Omental fat pad (tissue), 4 donors: ENCODE measurements at places on chromosomes 11 and 22.
A peak's percentile ranks its signal among the peaks of the same experiment; 100 is the strongest.

- no peak for DNase-seq
These were observed 16.8 kb upstream of the ZNF280A start for GRCh38 chr22:22536916-22537315.

DNA sequence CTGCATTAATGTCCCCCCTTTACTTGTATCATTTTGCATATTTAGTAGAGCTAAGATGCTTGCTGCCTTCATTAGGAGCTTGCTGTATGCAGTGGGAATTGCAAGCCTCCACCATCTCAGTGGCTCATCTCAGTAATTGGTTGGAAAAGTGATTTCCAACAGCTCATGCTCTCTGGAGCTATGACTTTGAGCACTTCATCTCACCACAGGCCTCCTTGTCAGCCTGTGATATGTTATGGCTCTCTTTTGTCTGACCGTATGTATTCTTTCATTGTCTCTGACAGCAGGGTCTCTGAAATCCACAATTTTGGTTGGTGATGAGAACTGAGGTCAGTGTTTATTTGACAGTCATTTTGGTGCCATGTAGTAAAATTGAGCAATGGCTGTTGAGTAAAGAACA lies 345.1 kb downstream of the FAT3 start:
- no peak for DNase-seq

DNA sequence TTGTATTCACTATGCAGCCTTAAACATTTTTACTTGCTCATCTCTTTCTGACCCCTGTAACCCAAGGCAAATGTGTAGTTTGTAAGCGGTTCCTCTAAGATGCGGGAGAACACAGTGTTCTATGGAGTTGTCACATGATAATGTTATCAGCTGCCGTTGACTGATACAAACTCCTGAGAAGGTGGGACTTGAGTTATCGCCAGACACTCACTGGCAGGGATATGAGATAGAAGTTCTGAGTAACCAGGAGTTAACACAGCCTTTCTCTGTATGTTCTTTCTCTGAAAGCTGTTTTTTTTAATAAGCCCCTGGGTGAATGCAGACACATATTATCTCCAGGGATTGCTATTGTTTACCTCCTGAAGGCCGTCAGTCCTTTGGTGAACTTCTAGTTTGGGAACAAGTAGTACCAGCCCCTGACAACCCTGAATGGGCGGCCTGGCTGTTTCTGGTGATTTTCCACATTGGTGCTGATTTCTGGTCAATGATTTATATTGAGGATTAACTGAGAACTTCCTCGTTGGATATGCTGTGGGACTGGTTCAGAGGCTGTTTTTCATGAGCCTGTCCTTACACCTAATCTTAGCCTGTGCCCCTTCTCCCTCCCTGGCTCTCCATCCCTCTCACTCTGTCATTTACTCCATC lies 155.3 kb upstream of the RASSF10 start:
- DNase-seq, result no peak

- no peak for DNase-seq
These were observed 9.3 kb downstream of the LAYN start for GRCh38 chr11:111549869-111550203.

DNA sequence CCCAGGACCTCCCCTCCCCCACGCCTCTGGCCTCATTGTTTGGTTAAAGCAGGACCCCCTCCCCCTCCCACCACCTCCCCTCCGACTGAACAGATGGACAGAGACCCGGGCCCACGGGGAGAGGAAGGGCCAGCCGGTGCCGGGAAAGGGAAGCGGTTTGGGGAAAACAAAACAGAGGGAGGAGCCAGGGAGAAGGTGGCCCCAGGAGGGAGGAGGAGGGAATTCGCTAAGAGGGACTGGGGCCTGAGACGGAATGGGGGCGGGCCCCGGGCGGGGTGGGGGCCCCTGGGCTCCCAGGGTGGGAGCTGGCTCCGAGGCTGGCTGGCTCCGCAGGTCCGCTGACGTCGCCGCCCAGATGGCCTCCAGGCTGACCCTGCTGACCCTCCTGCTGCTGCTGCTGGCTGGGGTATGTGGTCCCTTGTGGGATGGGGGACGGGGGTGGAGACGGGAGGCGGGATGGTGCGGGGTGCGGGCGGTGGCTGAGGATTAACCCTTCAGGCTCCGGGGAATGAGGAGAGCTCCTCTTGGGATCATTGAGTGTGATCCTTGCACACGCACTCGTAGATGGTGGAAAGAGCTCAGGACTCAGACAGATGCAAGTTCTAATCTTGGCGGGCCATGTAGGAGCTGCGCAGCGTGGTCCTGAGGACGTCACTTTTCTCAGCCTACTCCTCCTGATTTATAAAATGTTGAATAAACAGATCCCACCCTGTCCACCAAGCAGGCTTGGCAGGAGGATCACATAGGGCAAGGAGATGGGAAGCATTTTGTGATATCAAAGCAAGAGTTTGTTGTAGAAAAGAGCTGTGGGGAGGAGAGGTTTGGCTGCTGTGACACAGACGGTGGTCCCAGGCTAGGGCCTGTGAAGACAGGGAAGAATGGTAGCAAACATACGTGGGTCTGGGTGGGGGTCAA lies 688 bp downstream of the SERPING1 start:
- peak; percentile 42 for DNase-seq

- no peak for DNase-seq
These were observed 69.9 kb downstream of the FZD4 start for GRCh38 chr11:86885311-86885710.

DNA sequence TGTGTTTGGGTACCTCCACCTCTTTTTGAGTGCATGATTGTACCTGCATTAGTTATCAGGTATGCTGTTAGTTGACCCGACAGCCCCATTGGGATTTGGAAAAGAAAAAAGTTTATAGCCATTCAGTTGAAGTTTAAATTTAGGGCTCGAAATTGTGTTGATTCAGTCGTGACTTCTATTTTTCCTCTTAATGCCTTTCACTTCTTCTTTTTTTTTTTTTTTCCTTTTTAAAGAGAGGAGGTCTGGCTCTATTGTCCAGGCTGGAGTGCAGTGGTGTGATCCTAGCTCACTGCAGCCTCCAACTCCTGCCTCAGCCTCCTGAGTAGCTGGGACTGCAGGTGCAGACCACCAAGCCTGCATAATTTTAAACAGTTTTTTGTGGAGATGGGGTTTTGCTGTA lies 2.3 kb downstream of the STT3A start:
- no peak for DNase-seq

DNA sequence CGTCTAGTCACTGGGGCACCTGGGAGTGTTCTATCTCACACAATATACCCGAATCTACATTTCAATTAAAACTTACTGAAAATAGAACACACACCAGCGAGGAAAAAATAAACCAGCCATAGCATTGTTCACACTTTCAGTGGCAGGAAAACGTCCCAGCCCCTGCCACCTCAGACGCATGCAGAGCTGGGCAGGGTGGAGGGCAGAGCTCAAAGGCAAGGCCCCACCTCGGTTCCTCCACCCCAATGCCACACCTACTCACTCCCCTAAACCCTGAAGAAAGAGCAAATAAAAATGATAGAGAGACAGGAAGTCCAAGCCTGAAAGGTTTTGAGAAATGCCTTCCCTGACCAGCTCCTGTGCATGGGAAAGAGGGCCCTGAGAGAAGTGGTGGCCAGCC lies 14.8 kb downstream of the B3GNT6 start:
- no peak for DNase-seq

- no peak for DNase-seq
These were observed 133.4 kb downstream of the EHF start for GRCh38 chr11:34754171-34754823.

DNA sequence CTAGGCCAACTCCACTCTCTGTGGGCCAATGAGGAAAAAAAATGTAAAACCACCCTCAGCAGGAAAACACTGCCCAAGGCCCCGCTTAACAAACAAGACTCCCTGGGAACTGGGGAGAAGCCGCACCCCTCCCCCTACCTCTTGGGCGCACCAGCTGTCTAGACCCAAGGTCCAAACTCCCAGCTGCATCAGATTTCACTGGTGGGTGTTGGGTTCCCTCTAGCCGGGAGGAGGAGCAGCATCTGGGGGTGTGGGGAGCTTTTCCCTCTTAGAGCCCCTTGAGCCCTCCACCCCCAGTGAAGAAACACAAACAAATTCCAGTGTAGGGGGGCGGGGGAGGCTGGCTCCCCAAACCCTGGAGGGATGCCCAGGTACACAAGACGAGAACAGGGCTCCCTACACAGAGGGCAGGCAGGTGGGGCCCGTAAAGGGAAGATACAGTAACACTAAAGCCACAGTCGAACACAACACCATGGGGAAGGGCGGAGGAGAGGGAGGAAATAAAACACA lies 64.9 kb downstream of the NECTIN1 start:
- no peak for DNase-seq

DNA sequence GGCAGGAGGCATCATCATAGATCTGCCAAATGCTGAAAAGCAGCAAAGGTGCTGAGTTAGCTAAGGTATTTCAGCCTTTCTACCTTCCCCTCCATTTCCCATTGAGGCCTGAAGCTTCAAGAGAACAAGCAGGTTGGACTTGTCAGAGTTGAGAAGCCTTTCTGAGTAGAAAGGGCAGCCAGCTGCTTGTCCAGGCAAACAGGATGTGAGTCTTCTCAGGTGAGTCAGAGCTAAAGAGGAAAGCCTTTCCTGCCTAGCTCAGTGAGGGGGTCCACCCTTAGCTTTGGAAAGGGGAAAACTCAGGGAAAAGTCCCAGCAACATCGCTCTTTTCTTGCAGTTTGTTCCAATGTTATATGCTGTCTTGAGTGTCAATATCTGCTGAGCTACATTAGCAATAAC lies 13.2 kb upstream of the MPZL2 start:
- DNase-seq, result no peak

GRCh38 chr11:64238999-64239398 lies 1.9 kb upstream of the FKBP2 start:
- DNase-seq, result no peak

- no peak for DNase-seq
These were observed 357.6 kb downstream of the BRD1 start for GRCh38 chr22:49469896-49470740.

DNA sequence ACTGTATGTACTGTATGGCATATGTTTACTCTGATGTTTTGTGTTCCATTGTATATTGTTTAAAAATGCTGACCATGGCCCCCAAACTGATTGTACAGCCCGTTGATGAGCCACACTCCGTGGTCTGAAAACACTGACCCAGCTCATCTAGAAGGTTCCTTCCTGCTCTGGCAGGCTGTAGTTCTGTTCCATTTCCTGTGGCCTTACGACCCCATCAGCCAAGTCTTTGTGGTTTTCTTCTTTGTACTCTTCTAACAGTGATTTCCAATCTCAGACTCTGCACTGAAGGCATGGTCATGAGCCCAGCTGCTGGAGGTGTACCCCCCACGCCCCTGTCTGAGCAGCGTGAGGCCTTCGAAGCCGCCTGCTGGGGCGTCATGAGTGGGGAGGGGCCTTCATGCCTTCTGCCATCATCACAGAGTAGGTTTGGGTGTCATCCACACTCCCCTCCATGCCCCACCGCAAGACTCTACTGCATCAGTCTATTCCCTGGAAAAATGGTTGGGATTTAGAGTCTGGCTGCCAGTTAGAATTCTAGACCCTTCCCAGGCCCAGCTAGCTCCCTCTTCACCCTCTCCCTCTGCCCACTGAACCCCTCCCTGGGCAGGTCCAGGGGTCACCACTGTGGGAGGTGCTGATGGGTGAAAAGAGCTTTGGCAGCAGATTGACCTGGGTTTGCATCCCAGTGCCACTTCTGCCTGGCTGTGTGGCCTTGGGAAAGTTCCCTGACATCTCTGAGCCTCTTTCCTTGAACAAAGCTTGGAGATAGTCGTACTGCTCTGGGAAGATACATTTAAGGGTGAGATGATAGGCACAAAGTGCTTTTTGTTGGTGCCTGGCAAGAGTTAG lies 11.3 kb upstream of the C11orf96 start:
- no peak for DNase-seq

DNA sequence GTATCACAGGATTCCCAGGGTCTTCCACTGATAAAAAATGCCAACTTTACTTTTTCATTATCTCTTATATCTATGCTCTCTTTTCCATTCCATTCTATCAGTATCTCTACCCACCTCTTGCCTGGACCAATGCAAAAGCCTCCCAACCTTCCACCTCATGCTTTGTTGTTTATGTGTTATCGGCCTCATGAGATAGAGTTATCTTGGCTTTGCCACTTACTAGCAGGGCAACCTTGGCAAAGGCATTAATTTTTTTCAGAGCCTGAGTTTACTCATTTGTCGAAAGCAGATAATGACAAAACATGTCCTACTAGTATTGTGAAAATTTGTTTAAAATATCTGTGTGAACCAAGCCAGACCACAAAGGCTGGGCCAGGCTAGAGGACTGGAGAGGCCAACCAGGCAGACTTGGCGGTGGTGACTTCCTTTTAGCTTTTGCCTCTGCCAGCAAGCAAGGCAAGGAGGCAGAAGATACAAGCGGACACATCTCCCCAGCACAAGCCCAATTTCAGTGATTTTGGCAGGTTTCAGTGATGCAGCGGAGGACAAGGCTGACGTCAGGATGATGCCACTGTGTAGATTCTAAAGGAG lies 106.9 kb downstream of the ADAMTS15 start:
- no peak for DNase-seq

GRCh38 chr11:7020183-7020917 lies at the start of the genes NLRP14 and ZNF214:
TSS of gene NLRP14 (plus strand) at chr11:7020479. CDS start at chr11:7038587, 18,108 bp downstream.
TSS of gene ZNF214 (minus strand) at chr11:7020346. CDS start at chr11:7002835, 17,511 bp downstream.
- DNase-seq, result peak; percentile 82

GRCh38 chr11:73389916-73390315 lies 13.7 kb downstream of the RELT start:
- DNase-seq, result no peak

DNA sequence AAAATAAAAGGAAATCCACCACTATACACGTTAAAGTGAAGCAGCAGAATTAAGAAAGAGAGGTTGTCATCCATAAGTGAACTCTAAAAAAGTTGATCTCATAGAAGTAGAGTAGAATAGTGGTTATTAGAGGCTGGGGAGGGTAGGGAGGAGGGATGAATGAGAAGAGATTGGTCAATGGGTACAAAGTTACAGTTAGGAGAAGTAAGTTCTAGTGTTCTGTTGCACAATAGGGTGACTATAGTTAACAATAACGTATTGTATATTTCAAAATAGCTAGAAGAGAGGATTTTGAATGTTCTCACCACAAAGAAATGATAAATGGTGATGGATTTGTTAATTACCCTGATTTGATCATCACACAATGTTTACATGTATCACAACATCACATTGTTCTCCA lies 72.0 kb downstream of the CD82 start:
- no peak for DNase-seq

DNA sequence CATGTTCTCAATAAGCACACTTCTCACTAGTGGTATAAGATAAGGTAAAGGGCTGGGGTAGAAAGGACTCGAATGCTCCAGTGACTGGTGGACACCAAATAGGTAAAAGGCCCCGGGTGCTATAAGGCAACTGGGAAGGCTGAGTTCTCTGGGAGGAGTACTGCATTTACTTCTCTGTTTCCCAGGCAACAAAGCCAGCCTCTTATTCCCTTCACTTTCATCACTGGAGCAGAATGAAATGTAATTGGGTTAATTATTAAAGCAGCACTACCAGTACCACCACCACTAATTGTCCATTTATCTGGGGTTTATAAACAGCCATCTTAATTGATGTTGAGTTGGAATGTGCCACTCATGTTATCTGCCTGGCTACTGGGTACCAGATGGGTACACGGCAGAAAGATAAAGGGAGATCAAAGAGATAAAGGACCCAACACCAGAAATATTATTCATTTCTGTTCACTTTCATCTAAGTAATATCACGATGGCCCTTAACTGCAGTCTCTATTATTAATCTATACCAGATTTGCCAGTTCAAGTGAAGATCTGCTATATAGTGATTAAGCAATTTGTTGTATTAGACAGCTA lies 94.4 kb upstream of the CHRM4 start:
- no peak for DNase-seq
